Activated CD4-positive, alpha-beta memory T cell treated with anti-CD3 and anti-CD28 coated beads, Interleukin-2, amount 10 ng/mL, durations not matched to agents 7 days and 5 days (primary cell): ENCODE measurements at places on chromosomes 13 and 19.

- DNase-seq: no peak
These were observed 152.6 kb downstream of the KLF12 start for GRCh38 chr13:73981595-73981994.

DNA sequence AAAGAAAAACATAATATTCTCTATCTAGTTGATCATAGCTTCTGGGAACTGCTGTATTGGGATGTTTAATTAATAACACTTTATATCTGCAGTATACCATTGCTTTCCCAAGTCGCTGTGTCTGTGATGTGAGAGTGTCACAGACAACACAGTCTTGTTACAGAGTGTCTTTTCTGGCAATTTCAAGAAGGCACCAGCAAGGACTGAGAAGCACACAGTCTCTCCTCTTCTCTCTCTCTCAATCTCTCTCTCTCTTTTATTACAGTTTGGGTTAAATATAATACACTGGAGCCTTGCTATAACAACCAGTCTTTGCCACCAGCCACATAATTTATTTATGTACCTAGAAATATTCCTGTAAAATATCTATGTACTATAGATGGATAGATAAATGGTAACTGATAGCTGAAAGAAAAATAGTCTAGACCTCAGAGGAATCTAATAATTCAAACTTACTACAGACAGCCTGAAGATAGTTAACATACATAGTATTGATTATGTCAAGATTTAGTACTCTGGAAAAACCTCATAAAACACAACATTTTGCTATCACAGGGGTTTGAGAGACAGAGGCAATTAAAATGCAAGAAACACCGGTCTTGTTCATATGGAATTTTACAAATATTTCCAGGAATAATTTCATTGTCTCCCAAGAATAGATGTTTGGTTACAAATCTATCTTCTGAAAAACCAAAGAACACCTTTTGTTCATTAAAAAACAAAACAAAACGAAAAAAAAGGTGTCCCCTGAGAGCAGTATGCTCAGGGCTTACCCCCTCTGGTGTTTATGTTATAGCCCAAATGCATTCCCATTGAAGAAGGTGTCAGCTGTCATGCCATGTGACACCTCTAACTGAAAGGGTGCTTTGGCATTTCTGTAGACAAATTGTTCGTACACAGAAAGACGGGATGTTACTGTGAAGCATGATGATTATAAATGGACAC, 507.8 kb downstream of the TBC1D4 start:
- DNase-seq: no peak

DNA sequence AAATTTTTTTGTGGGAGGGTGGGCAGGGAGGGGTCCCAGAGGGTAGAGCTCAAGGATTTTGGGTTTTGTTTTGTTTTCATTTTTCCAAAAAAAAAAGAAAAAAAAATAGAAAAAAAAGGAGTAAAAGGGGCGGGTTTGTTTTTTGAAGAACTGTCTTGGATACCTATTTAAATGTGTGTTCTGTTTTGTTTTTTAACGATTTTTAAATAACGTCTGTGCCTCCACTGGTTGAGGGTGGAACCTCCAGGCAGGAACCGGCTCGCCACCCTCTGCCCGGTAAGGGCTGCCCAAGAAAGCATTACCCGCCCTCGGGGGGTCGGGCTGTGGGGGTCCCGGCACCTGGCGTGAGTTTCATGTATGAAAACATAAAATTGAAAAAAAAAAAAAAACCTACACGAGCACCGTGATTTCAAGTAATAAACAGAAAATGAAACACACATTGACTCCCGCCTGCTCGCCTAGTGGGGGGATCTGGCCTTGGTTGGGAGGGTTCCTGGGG, 10.4 kb downstream of the MIDN start:
- DNase-seq: no peak

GRCh38 chr13:28573595-28574373, 78.9 kb upstream of the FLT1 start:
- no peak for DNase-seq

- no peak for DNase-seq
These were observed 26.3 kb upstream of the SLC15A1 start for GRCh38 chr13:98778749-98779148.

GRCh38 chr13:85406269-85406975, 392.8 kb downstream of the SLITRK6 start:
- no peak for DNase-seq

GRCh38 chr13:96984051-96984508, 10.2 kb downstream of the OXGR1 start:
- no peak for DNase-seq

- peak; percentile 35 for DNase-seq
These were observed 195.5 kb downstream of the RGCC start for GRCh38 chr13:41652735-41653361.

GRCh38 chr19:34314437-34315313, 50.3 kb upstream of the GPI start:
- DNase-seq: no peak

DNA sequence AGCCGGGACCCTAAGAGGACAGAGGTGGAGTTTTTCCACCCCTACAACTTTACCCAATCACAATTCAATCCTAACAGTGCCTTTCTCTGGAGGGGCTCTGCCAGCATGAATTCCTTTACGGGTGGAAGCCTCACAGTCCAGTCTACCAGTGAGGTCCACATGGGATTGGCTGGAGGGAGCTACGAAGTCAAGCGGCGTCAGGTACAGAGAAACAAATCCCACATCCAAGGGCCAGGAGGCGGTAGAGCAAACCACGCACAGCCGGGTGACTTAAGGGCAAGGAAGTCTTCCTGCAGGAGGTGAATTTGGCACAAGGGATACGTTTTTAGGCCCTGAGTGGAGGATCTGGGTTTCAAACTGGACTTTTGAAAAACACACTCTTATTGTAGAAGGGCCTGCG, 199.6 kb downstream of the UQCRFS1 start:
- no peak for DNase-seq

DNA sequence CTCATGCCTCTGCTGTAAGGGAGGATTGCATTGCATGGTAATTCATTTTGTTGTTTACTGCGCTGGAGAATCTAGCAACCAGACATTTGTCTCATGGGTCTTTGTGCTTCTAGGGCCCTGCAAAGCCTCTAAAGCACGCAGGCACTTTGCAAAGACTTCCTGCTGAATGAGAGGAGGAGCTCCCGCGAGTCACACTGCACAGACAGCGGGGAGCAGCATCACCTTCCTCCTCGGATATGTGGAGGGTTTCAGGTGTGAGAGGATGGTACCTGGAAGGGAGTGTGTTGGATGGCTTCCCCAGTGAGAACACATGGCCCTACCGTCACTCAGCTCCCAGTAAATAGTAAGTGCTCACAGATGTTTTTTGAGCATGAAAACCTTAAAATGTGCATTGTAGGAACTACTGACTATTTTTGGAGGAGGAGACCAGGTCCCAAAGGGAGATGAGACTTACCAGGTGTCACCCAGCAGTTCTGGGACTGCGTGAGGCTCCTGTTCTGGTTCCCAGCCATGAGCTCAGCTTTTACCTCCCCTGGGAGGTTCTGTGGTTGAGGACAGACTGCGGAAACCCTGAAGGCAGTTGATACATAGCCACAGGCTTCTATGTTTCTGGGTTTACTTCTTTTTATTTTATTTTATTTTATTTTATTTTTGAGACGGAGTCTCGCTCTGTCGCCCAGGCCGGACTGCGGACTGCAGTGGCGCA, 278.0 kb downstream of the FGF9 start:
- no peak for DNase-seq

- no peak for DNase-seq
These were observed 31.3 kb downstream of the KCTD12 start for GRCh38 chr13:76854894-76855293.

DNA sequence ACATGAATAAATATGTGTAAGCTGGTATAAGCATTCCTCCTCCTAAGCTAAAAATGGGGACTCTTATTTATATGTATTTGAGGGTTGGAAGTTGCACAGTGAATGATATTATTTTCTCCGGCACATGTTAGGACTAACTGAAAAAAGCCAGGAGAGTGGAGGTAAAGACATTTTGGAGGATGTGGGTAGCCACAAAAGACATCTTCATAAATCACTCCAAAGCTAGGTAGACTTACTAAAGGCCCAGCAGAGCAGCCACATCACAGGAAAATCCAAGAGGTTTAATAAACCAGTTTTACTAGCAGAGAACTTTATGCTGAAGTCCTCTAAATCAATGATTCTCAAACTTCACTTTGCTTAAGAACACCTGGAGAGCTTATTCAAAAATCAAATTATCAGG, 424.7 kb downstream of the KCTD12 start:
- DNase-seq: no peak

GRCh38 chr13:78383899-78384298, 219.5 kb downstream of the POU4F1 start:
- no peak for DNase-seq

DNA sequence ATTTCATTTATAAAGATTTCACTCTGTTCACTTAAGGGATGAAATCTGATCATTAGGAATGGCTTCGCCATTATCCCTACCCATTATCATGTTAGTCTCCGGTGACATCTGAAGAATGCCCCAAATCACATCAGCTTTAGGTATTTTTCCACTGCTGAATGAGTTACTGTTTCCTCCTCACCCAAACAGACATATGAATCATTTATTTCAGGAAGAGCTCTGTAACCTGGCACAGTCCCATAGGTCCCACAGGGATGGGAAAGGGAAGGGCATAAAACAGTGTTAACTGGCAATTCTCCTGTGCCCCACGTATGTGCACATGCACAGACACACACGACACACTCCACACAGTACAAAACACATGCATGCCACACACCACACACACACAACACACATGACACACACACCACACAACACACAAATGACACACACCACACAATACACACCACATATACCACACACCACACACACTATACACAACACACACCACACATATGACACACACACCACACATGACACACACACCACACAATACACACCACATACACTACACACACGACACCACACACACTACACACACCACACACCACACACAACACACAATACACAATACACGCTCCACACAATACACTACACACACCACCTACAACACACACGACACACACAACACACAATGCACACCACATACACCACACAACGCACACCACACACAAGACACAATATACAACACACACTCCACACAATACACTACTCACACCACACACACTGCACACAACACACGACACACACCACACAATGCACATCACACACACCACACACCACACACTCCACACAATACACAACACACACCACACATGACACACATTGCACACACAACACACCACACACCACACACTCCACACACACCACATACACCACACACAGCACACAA, 15.4 kb downstream of the TMEM255B start:
- no peak for DNase-seq

DNA sequence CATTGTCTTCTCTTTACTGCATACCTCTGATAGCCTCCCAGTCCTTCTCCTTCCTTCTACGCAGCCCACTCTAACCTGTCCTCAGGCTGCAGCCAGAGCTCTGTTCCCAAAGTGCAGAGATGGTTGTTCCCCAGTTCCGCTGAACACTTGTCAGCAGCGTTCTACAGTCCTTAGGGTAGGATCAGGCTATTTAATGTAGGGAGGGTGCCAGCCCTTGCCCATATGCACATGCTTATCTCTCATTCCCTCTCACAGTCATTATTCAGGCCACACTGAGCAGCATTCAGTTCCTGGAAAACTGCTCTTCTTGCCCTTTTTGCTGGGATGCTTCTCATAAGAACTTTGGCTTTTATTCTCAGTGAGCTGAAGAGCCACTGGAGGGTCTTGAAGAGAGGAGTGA, 180.7 kb downstream of the MTUS2 start:
- DNase-seq: no peak

DNA sequence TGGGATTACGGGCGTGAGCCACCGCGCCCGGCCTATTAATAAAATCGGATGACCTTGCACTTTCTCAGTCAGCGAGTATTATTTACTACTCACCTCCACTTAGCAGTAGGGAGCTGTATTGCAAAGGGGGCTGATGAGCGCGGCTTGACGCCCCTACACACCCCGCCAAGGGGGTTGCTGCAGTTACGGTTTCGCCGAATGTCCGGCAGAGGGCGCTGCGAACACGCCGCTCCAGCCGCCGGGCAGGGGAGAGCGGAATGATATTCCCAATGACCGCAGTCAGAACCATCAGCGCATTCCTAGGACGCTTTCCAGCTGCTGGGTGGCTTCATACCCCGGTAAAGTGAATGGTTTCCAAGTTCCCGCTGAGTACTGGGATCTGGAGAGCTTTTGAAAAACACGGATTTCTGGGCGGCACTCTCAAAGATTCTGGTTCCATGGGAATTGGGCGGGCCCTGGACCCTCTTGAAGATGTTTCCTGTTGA, 30.0 kb upstream of the TPT1 start:
- peak; percentile 52 for DNase-seq

- no peak for DNase-seq
These were observed 4.6 kb upstream of the NANOS3 start for GRCh38 chr19:13872339-13872694.

- DNase-seq: no peak
These were observed 420.5 kb upstream of the KLF12 start for GRCh38 chr13:74554569-74555275.

DNA sequence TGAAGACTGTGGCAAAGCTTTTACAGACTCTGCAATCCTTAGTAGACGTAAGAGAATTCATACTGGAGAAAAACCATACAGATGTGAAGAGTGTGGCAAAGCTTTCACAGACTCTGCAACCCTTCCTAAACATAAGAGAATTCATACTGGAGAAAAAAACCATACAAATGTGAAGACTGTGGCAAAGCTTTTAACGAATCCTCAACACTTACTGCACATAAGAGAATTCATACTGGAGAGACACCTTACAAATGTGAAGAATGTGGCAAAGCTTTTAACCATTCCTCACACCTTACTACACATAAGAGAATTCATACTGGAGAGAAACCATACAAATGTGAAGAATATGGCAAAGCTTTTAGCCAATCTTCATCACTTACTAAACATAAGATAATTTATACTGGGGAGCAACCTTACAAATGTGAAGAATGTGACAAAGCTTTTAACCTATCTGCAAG, 50.1 kb upstream of the ZNF98 start:
- DNase-seq: no peak

- no peak for DNase-seq
These were observed 734 bp upstream of the SERTAD3 start for GRCh38 chr19:40444825-40445312.

DNA sequence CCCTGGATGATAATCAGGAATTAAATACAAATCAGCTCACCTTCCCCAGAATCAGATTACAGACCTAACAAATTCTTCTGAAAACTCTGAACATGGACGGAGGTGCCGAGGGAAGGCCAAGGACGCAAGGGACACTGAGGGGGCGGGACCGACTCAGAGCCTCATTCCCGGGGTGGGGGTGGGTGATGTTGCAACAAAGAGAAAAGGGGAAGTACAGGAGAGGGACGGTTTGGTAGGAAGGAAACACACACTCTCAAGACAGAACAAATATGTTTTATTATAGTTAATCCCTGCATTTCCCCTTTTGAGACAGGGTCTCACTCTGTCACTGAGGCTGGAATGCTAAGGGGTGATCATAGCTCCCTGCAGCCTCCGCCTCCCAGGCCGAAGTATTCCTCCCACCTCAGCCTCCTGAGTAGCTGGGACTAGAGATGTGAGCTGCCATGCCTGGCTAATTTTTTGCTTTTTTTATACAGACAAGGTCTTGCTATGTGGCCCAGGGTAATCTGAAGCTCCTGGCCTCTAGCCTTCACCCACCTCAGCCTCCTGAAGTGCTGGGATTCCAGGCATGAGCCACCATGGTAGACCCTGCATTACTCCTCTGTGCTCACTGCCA, 786 bp upstream of the LILRA2 start:
- no peak for DNase-seq
